Renal cortical epithelial cell (primary cell): ENCODE measurements at places on chromosomes 5 and 9. TPM values are rescaled to one million over a fixed set of nuclear protein-coding genes. Genes with fewer than 3 reads are reported as not detected.

DNA sequence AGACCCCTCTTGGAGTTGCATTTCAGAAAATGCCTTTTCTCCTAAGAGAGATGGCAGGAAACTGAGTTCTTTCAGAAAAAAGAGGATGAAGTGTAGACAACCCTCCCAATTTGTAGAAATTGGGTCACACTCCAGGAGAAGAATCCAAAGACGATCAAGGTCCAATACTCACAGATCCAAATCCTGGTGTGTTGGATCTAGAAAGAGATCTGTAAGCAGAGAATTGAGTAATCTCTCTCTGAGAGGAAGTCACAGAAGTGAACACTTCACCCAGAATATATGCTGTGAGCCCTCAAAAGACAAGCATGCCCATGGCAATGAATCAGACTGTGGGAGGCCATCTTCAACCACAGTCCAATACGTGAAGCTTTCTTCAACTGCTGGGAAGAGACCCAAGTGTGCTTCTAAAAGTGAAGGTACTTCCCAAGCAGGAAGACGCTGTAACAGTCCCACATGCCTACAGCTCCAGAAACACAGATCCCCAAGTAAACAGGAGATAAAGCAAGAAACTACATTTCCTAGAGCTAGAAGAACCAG, 182.7 kb downstream of the SMC2 start:
- DNase-seq = no peak

DNA sequence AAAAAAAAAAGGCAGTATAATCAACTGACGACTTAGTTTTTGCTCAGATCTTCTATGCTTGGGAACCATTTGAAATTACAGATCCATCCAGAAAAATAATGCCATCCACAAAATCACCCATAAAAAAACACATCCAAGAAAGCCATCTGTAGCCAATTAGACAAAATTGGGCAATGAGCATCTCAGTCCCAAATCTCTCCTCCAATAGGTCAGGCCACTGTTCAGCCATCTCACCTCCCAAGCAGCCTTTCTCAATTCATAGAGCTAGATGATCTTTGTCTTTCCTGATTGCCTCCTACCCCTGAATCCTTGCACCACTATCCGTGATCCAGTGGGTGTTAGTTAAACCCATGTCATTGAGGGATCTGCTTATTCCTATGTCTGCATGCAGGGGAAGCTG, 139.6 kb downstream of the SCAMP1 start:
- no peak for DNase-seq

- DNase-seq = peak; percentile 76
Observed at GRCh38 chr5:170493028-170493820, 10.6 kb upstream of the KCNIP1 start.

DNA sequence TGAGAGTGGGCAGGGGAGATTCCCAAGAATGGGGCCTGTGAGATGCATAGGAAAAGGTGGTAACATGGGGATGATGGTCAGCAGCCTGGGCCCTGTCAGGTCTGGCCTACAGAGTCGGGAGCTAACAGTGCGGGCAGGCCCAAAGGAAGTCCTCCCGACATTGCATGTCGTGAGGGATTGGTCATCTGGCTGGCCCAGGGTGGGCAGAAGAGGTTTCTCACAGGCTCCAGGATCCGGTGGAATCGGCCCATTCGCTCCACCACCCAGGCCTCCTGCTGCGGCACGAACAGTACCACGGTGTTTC, 514 bp downstream of the STOML2 start:
- DNase-seq = no peak

DNA sequence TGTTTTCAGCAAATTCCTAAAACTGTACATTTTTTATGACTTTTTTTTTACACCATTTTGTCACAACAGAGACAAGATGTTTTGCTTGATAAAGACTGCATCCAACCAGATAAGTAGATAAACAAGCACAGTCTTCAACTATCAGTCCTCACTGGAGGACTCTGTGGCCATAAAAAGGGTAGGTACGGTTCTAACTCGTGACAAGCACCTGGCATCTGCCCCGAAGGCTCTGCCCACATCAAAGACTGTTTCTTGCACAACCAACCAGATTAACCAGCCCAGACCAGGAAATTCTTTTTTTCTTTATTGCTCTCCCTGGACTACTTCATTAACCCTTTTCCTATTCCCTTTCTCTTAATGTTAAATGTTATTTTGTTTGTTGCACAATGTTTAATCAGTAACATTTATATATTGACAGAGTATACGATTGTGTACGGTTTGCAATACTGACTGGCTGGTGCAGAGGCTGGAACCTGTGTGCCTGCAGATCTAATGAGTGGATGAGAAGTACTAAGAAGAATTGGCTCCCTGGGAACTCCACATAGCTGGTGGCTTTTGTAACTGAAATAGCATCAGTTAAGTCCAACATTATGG, 74.1 kb downstream of the SERINC5 start:
- peak; percentile 98 for DNase-seq

- no peak for DNase-seq
Observed at GRCh38 chr5:11323761-11324160, 562.7 kb upstream of the DAP start.

GRCh38 chr9:22054076-22054475, 45.0 kb upstream of the CDKN2B start:
- DNase-seq = no peak

DNA sequence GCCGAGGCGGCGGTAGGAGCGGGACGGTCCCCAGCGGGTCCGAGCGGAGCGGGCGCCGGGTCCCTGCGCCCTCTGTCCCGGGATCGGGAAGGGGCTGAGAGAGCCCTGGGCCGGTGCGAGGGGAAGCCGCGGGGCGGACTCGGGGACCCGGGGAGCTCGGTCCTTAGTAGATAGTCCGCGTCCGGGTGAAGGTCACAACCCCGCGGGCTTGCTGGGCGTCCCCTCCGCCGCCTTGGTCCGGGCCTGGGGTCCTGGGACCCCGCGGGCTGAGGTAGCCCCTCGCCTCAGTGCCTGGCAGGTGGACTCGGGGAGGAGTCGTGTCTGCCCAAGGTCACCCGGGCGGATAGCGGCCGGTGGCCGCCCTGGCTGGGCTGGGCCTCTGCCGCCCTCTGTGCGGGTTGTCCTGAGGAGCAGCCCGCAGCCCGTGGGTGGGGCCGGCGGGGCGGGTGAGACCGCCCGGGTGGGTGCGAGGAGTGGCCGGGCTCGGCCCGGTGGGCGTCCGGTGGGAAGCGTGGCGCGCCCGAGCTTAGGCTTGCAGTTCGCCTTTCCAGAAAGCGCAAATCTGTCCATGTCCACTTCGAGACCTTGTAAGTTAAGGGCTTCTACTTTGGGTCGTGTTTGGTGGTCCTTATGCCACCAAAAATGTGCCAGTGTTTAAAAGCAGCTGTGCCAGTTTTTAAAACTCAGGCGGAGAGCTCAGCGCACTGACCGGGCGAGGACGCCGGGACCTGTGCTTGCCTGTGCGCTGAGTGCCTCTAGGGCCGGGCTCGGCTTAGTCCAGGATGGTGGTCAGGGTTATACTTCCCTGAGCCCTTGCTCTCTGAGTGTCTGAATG, 554 bp downstream of the SDHA start:
- DNase-seq = peak; percentile 33

DNA sequence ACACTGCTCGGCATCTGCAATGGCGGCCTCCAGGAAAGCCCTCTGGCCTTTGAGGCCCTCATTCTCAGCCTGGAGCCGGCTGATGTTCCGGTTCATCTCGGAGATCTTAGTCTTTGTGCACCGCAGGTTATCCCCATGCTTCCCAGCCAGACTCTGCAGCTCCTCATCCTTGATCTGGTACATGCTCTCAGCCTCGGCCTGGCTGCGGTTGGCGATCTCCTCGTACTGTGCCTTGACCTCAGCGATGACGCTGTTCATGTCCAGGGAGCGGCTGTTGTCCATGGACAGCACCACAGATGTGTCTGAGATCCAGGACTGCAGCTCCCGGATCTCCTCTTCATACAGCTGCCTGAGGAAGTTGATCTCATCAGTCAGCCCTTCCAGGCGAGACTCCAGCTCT, 21.9 kb downstream of the CEP120 start:
- DNase-seq = no peak

GRCh38 chr9:68704814-68705530, at the start of gene PIP5K1B:
TSS of gene PIP5K1B (plus strand) at chr9:68705240. CDS start at chr9:68822615, 117,375 bp downstream.
- DNase-seq = peak; percentile 16

- DNase-seq = no peak
Observed at GRCh38 chr5:123223921-123224320, 134.9 kb downstream of the PRDM6 start.

DNA sequence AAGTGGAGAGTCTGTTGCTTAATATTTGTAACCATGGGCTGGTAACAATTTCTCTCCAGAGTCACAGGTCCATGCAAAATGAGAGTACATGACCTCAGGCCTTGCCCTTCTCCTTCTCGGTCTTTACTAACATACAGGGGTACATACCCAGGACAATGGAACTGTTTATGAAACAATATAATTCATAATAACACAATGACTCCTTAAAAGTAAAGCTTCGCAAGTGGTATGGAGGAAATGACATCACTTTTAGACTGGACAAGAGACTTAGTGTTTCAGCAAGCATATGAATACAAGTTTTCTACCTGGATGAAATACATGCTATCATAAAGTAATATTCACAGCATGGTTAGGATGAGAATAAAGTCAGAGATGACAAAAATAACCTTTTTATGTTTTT, 386.6 kb downstream of the PLK2 start:
- DNase-seq = no peak

DNA sequence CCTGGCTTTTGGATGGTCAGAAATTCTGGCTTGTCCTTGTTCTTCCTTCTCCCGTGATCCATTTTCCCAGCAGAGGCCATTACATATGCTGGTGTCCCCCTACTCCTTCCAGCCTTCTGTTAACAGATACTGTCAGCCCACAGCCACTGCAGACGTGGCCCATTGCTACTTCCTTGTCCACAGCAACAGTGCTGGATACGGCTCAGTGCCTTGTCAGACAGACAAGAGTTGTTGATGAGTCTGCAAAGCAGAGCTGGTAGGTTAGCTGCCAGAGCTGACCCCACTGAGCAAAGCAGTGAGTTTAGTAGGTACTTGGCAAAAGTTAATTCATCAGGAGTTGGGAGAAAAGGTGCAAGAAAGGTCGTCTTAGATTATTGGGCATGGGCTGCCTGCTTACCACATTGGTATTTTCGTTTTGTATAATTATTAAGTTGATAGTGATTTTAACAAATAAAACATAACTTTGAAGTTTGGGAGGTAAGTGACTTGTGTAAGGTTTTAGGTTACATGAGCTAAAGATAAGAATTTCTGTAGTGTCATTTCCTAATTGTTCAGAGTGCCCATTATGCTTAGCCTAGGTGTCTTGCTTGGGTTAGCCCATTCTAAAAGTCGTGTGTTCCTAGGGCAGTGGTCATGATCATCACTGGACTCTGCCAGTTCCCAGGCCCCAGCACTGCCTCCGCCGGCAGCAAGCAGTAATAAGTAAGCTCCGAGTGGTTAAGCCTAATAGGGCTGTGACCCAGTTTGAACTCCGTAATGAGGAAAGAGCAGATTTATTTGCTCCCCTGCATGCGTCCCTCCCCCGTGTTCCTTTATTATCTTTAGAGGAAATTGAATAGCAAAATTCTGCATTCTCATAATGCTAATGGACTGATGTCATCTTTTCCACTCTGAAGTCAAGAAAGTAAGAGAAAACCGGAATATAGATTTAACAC, 292.0 kb downstream of the FANCC start:
- peak; percentile 97 for DNase-seq

GRCh38 chr9:88387036-88387551, 1.1 kb upstream of the SPIN1 start:
- DNase-seq = peak; percentile 56

DNA sequence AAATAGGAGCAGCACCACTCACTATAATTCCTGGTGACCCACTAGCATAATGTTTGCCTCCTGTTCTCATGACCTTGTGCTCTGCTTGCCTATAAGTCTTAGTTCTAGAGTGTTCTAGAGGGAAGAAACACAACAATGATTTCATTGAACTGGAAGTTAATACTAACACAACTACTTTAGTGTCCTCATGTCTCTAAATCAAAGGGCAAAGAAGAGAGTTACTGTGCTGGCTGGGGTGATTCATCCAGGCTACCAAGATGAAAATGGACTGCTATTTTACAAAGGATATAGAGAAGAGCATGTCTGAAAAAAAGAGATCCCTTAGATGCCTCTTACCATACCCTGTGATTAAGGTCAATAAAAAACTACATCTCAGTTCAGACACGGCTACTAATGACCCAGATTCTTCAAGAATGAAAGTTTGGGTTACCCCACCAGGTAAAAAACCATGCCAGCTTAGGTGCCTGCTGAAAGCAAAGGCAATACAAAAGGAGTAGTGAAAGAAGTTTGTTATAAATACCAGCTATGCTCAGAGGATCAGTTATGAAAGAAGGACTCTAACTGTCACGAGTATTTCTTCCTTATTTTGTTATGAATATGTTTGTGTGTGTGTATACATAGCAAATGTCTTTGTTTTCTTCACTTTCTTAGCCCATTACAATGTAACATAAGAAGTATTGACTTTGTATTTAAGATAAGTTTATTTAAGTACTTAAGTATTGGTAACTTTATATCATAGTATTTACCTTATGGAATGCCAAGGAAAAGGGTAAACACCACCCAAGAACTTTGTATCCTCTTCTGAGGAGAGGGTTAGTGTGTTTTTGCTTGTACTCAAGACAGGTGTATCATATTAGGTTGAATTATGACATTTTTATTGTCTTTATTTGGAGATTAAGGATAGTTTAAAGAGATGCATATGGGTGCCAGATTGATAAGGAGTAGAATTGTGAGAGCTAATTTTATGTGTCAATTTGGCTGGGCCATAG, 314.1 kb upstream of the PTGER4 start:
- no peak for DNase-seq

GRCh38 chr5:10567781-10568321, 4.0 kb downstream of the ANKRD33B start:
- no peak for DNase-seq

GRCh38 chr5:73434461-73434860, 14.1 kb downstream of the FOXD1 start:
- DNase-seq = no peak

GRCh38 chr5:74562122-74562521, 78.4 kb downstream of the ENC1 start:
- DNase-seq = no peak

DNA sequence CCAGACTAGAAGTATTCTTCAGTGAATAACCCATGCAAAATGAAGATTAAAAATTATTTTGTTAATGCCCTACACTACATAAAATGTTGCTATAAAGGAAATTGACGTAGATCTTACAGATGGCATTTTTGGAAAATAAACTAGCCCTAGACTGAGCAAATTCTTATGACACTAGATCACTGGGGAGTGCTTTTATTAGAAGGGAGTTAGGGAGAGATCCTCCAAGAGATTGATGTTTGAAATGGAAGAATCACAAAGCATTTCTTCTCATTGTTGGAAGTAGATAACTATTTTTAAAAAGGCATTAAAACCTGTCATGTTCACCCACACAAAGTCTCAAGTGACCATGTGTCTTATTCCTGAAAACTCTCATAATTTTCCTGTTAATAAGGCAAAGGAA, 351.1 kb upstream of the TLE4 start:
- DNase-seq = no peak

Gene IRX2
- 6.1 and 20.5 TPM in 2 replicates for total RNA-seq

Gene LCN1
- not detected in 2 replicates for total RNA-seq

Gene GPR150
- total RNA-seq = 0.69 TPM in 1 of 2 replicates, not detected in the other

Gene HTR1A
- total RNA-seq = 0.35 TPM in 1 of 2 replicates, not detected in the other

Gene GLDC
- 129 and 177 TPM in 2 replicates for total RNA-seq

Gene SLU7
- total RNA-seq = 75.5 and 111 TPM in 2 replicates

Gene CENPK
- total RNA-seq = 5.0 and 21.4 TPM in 2 replicates

Gene NEUROG1
- total RNA-seq = not detected in 2 replicates

Gene CACFD1
- total RNA-seq = 9.2 and 22.0 TPM in 2 replicates

Gene MOB3B
- 0.87 and 1.4 TPM in 2 replicates for total RNA-seq

Gene SV2C
- total RNA-seq = not detected in 2 replicates

Gene TNFSF8
- total RNA-seq = not detected in 2 replicates

Gene PCDH12
- total RNA-seq = 0.35 and 0.45 TPM in 2 replicates

Gene EIF4E1B
- not detected in 2 replicates for total RNA-seq

Gene GDF9
- total RNA-seq = 0.15 and 0.17 TPM in 2 replicates

Gene PRSS3
- 0.45 and 1.6 TPM in 2 replicates for total RNA-seq

Gene C9
- 0.20 TPM in 1 of 2 replicates, not detected in the other for total RNA-seq
